ENCODE measurements at places on chromosomes 16 and 17.

DNA sequence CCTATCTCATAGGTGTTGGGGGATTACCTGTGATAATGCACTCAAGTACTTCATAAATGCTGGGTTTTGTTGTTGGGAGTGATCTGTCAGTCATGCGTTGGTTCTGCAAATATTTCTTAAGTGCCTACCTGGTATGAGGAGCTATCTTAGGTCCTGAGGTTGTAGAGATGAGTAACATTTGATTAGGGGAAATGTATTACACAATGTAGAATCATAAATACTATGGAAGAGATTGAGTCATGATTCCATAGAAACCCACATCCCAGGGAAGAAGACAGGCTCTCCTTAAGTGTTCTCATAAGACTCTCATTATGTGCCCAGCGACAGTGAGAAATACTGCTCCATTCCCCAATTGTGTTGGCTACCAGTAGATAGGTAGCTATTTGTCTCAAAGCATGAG, 240.1 kb downstream of the FTO start:
- no peak for DNase-seq

DNA sequence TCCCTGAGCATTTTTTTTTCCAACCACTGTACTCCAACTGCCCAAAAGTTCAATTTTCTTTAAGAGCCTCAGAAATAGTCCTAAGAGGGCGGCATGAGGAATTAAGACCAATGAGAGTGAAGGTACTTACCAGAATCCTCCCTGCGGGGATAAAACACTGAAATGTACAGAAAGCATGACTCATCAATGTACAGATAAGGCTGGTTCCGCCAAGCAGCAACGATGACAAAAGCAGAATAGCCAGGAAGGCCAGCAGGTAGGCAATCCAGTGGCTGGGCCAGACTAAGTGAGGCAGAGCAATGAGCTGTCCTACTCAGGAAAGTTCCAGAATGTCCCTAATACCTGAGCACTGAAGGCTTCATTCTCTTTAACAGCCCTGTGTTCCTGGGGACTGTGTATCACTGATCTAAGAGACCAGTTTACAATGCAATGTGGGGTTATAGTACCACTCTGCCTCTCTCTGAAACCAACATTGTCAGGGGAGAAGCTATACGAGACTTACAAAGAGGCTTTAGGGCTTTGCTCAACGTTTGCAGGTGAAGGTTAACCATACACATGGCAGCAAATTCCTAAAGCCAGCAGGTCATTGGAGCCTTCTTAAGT, 11.0 kb upstream of the GPR139 start:
- no peak for DNase-seq

DNA sequence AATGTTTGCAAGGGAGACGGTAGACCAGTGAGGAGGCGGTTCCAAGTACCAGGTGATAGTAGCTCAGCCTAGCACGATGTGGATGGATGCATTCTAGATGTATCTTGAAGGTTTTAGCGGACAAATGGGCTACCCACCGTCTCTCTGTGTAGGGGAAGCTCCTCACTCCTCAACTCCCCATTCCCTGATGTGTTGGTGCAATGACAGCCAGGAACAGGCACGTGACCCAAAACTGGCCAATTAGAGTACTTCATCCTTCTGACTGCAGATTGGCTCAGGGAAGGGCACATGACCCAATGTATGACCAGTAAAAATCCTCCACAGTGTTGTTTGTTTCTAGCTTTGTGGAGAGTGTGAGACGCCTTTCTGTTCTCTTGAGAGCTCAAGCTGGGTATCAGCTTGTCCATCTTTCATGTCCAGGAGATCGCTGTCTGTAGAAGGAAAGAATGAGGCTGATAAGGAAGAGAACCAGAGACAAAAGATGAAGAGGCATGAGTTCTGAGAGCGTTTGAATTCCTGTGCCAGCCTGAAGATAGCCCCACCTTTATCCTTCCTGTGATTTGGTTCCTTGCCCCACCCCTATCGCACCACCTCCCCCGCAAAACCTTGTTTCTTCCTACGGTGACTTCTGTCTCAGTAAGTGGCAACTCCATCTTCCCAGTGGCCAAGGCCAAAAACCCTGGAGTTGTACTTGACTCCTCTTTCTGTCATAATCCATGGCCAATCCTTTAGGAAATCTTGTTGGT, 2.3 kb upstream of the BORCS6 start:
- no peak for DNase-seq

DNA sequence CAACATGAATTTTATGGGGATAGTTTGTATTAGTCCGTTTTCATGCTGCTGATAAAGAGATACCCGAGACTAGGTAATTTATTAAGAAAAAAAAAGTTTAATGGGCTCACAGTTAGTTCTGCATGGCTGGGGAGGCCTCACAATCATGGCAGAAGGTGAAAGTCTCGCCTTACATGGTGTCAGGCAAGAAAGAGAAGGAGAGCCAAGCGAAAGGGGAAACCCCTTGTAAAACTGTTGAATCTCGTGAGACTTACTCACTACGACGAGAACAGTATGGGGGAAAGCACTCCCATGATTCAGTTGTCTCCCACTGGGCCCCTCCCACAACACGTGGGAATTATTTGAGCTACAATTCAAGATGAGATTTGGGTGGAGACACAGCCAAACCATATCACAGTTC, 181.5 kb downstream of the PRKCA start:
- DNase-seq, result no peak

DNA sequence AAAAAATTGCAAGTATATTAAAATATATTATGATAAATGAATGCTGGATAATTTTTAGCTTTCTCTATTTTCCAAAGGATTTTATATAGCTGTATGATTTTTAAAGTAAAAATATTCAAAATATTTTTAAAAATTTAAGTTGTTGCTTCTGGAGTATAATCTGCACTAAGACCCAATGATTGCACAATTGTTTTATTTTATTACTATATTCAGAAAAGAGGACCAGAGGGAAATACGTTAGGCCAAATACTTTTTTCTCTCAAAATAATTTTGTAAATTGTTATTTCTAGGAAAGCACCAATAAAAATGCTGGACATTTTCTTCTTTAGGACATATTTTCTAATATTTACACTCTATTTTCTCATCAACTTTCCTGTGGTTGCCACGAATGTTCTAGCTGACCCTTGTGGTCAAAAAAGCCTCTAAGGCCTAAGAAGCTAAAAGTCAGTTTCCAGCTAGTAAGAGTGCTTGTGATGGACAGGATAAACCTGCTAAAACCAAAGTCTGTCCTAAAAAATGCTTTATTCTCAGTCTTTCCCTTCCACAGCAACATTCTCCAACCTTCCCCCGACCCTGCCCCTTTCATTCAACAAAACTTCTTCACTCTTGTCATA, 31.2 kb downstream of the MMD start:
- no peak for DNase-seq

DNA sequence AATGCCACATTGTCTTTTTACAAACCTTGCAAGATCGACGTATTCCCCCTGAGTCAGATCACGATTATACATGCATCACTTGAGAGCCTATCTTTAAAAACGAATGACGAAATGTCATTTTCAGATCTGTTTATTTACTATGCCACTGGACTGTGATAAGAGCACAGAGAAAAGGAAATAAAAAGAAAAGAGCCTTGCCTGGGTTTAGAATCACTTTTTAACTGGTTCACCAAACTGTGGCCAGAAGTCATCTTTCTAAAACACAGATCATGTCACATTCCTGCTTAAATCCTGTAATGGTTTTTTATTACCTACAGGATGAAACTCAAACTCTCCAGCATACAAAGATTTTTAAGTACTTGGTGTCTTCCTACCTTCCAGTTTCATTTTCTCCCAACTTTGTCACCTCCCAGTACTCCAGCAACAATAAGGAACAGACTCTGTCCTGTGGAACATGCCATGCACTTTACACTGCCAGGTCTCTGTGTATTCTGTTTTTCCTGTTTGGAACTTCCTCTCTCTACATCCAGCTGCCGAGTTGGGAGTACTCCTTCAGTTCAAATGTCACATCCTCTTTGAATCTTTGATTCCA, 91.5 kb downstream of the SNX11 start:
- no peak for DNase-seq

DNA sequence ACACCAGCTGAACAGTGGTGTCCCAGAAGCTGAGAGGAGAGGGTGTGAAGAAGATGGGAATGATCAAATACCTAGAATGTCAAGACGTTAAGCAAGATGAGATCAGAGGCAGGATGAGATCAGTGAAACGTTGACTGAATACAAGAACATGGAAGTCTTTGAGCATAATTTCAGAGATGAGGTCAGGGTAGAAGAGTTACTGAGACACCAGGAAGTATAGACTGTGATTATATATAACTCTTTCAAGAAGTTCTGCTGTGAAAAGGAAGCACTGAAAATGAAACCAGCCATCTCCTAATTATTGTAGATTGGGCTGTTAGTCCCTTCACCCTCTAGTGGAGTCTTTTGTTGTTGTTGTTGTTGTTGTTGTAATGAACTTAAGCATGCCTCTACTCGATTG, 9.1 kb downstream of the SHCBP1 start:
- DNase-seq, result no peak

DNA sequence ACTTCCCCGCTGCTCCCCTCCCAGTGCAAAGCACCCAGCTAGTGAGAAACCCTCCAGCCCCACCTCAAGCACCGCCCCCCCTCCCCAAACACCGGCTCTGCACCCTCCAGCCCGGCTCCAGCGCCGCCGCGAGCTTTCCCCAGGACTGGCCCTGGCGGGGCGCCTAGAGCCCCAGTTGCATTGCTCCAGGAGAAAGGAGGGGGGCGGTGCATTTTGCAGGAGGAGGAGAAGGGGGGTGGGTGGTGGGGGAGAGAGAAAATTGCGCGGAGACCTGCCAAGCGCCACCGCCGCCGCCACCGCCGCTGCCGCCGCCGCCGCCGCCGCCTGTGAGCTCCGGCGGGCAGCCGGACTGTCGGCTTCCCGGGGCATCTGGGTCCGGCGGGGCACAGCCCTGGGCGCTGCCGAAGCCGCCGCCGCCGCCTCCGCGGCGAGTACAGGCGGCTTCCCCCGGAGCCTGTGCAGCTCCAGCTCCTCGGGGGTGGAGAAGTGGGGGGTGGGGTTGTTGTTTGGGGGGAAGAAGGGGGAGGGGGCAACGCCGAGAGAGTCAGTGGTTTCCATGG, 333 bp upstream of the NOG start:
- peak; percentile 8 for DNase-seq

GRCh38 chr16:83134638-83135037, 507.9 kb downstream of the CDH13 start:
- DNase-seq, result no peak

DNA sequence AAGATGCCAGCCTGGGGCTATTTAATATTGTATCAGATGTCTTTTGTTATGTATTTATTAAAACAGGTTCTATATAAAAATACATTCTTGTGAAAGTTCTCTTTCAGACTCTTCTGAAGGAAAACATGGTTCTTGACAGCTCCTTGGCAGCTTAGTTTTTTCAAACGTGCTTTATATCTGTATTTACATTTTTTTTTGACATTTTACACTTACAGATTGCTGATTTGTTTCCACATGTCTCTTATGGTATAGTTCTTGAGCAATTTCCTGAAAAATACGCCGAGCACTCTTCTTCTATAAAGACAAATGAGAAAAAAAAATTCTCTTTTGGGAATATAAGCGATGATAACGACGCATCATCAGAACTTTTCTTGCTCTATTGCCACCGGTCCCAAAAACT, 9.5 kb downstream of the IGSF6 start:
- no peak for DNase-seq

DNA sequence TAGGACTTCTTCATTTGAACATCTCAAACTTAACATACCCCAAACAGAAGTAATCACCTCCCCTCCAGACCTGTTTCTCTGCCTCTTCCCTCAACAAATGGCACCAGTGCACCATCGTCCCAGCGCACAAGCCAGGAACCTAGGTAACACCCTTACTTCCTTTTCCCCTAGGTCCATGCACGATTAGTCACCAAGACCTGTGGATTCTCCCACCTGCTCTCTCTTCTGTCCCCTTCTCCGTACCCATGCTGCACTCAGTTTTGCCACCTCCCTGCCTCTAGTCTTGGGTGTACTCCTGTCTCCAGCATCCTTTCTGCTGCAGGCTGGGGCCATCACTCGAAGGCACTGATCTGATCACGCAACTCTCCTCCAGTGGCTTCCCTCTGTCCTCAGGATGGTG, 3.2 kb downstream of the EMC8 start:
- no peak for DNase-seq

All from activated CD8-positive, alpha-beta memory T cell treated with anti-CD3 and anti-CD28 coated beads for 1 hour (primary cell).